ENCODE measurements at places on chromosomes 7 and 10.

DNA sequence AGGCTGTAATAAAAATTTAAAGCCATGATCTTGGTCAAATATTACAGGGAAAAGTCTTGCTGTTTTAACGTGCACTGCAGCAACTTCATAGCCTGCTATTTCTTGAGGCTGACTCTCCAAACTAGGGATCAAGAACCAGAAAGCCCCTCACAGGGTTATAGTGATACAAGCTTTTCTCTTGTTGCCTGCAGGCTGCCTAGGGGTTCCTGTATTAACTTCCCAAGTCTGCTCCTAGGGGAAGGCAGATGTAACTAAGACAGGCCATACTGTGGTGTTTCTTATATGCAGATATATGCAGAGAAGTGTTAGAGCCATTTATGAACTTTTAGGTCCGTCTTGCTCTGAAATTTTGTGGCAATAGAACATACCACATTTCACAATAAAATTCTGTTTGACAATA lies 175.7 kb downstream of the FOXP2 start:
- DNase-seq, result no peak

DNA sequence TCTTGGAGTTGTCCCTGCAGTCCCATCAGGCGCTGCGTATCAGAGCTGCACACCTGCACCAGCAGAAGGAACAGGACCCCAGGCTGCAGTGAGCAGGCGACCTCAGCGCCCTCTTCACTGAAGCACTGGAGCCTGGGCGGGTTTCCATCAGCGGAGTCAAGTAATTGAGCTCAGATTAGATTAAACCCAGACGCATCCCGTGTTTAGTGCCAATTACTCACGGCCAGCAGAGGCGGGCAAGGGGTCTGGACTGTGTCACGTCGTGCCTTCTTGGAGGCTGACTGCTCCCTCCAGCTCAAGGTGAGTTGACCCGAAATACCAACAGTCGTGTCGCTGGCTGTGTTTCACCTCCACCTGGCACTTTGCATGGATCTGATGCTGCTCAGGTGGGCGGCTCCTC lies 123.6 kb downstream of the CXCL12 start:
- DNase-seq, result no peak

- DNase-seq, result no peak
Measured at GRCh38 chr7:152633504-152633903, 42.4 kb downstream of the XRCC2 start.

- no peak for DNase-seq
Measured at GRCh38 chr10:28564905-28565304, 32.0 kb downstream of the WAC start.

DNA sequence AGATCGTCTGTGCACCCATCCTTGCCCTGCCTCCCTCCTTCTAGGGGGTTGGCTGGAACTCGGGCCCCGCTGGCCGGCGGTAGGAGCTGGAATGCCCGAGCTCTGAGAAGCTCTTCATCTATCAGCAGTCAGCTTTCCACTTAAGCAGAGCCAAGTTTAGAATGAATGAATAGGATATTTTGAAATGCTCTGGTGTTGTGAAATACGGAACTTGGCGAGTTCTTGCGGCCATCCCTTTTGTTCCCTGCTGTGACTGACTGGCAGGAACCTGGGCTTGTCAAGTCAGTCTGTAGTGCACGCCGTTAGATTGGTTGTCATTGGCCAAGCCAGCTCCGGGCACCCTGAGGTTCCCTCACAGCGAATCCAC lies 33.3 kb downstream of the FOXK1 start:
- no peak for DNase-seq

GRCh38 chr7:102926783-102927140 lies 14.0 kb downstream of the LRRC17 start:
- no peak for DNase-seq
